M059J (cell line): ENCODE measurements at places on chromosomes 7 and 10. TPM values are rescaled to one million over a fixed set of nuclear protein-coding genes. Genes with fewer than 3 reads are reported as not detected.

MYH16 gene
- 0.05 and 0.34 TPM in 2 replicates for total RNA-seq

GRCh38 chr7:40542982-40543741, 408.4 kb downstream of the SUGCT start:
- no peak for DNase-seq

PRPS1L1 gene
- not detected in 2 replicates for total RNA-seq

ACBD7 gene
- 0.64 and 5.8 TPM in 2 replicates for total RNA-seq

DNA sequence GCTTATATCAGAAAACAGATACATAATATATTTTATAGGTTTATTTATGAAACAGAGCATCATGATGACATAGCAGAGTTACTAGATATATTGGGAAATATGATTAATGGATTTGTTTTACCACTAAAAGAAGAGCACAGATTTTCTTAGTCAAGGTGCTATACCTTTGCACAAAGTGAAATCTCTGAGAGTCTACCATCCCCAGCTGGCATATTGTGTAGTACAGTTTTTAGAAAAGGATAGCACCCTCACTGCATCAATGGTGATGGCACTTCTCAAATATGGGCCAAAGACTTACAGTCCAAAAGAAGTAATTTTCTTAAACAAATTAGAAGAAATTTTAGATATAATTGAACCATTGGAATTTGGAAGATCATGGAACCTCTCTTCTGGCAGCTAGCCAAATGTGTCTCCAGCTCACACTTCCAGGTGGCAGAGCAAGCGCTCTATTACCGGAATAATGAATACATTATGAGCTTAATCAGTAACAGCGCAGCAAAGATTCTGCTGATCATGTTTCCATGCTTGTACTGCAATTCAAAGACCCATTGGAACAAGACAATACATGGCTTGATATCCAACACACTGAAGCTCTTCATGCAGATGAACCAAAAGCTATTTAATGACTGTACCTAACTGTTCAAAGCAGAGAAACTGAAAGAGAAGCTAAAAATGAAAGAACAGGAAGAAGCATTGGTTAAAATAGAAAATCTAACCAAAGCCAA, 21.9 kb upstream of the CREB3L2 start:
- no peak for DNase-seq

PLXDC2 gene
- 2.8 and 3.3 TPM in 2 replicates for total RNA-seq

TCAF1 gene
- 43.7 and 45.3 TPM in 2 replicates for total RNA-seq

- no peak for DNase-seq
Observed at GRCh38 chr7:85688712-85689111, 501.9 kb upstream of the SEMA3D start.

SPDYE2 gene
- not detected in 2 replicates for total RNA-seq

DNA sequence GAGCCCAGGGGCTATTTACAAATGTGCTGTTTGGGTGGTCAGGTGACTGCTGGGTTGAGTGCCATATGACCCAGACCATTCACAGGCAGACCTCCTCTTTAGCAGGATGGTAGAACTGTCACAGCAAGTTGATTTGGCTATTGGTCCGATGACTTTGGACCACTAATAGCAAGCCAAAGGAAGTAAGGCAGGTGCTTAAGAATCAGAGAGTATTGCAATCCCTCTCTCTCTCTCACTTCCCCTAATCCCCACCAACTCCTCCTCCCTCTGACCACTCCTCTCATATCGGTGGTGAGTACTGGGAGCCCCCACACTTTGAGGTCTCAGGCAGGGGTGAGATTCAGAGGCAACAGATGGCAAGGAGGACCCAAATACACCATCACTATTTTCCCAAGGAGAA, 165.3 kb downstream of the TRIL start:
- DNase-seq = no peak

GRCh38 chr10:86512137-86512536, 9.5 kb downstream of the WAPL start:
- DNase-seq = no peak

- no peak for DNase-seq
Observed at GRCh38 chr10:23337616-23338015, 7.0 kb downstream of the C10orf67 start.

- DNase-seq = no peak
Observed at GRCh38 chr7:121003986-121004685, 15.6 kb downstream of the CPED1 start.

GRCh38 chr10:99172128-99172738, 63.4 kb downstream of the HPSE2 start:
- peak; percentile 50 for DNase-seq

DNA sequence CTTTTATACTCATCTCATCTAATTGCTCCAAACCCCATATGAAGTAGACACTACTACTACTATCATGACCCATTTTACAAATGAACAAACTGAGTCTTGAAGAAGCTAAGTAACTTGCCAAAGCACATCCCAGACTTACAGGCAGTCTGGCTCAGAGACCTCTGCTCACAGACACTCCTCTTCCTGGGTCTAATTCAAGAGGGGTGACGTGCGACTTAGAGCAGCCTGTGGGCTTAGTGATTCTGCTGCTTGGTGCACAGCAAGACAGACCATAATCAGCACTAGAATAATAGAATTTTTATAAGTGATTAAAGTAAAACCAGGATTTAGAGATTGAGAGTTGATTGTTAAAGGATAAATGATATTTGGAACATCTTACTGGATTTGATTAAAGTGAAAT, 750.8 kb downstream of the AUTS2 start:
- no peak for DNase-seq
